ENCODE measurements at places on chromosomes 7 and 10.

- no peak for DNase-seq
Measured at GRCh38 chr7:52920977-52921376, 114.5 kb upstream of the POM121L12 start.

- DNase-seq, result no peak
Measured at GRCh38 chr10:44382131-44382858, 2.6 kb downstream of the CXCL12 start.

DNA sequence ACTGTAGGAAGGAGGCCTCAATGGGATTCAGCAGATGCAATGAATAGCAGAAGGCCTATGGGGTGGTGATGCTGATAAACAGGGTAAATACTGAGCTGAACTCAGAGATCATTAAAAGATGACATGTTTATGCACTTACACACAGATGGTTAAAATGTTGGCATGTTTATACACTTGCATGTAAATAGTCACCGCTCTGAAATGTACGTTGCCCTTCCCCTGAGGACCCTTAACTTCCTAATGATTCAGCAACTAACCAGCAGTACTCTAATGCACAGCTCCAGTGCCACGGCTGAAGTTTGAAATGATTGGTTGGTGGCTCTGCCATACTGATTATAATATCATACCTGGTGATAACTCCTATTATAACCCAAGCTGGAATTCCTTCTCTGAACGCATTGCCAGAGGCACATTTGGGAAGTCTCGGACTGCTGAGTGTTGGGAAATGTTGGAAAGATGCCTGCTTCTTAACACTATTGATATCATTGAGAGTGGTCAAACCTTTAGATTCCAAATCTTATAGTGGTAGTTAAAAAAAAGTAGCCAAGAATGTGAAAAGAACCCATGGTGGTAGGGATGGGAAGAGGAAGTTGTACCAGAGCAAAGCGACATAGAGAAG lies 3.7 kb upstream of the CAV1 start:
- no peak for DNase-seq

- DNase-seq, result no peak
Measured at GRCh38 chr10:64408391-64409183, 887.4 kb downstream of the REEP3 start.

- no peak for DNase-seq
Measured at GRCh38 chr7:107582875-107583274, 2.8 kb downstream of the BCAP29 start.

GRCh38 chr10:36533861-36534260 lies 591.5 kb upstream of the ANKRD30A start:
- DNase-seq, result no peak
